HT-29 (cell line): ENCODE measurements at places on chromosomes 3 and 15. TPM values are rescaled to one million over a fixed set of nuclear protein-coding genes. Genes with fewer than 3 reads are reported as not detected.

DNA sequence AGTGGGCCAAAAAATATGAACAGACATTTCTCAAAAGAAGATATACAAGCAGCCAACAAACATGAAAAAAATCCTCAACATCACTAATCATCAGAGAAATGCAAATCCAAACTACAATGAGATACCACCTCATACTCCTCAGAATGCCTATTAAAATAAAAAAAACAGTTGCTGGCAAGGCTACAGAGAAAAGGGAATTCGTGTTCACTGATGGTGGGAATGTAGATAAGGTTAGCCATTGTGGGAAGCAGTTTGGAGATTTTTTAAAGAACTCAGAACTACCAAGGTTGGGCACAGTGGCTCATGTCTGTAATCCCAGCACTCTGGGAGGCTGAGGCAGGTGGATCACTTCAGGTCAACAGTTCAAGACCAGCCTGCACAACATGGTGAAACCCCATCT, 27.8 kb upstream of the C15orf40 start:
- DNase-seq, result no peak

DNA sequence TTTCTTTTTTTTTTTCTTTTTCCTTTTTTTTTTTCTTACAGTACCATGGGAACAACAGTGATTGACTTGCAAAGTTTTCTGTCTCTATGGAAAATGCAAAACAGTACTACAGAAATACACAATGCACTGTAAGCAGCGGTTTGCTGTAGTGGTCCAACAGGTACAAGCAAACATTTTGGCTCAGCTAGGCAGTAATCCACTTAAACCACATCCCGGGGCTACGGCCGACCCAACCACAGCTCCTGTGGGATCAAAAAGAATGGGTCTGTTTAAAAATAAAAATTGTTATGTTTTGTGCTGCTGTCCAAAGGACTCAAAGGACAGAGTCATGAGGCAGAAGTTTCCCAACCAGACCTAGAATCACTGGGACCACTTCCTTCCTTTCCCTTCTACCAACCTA, 667.1 kb upstream of the ADAMTS9 start:
- DNase-seq, result no peak

- DNase-seq, result no peak
Observed at GRCh38 chr3:114128231-114128630, 50.6 kb downstream of the DRD3 start.

DNA sequence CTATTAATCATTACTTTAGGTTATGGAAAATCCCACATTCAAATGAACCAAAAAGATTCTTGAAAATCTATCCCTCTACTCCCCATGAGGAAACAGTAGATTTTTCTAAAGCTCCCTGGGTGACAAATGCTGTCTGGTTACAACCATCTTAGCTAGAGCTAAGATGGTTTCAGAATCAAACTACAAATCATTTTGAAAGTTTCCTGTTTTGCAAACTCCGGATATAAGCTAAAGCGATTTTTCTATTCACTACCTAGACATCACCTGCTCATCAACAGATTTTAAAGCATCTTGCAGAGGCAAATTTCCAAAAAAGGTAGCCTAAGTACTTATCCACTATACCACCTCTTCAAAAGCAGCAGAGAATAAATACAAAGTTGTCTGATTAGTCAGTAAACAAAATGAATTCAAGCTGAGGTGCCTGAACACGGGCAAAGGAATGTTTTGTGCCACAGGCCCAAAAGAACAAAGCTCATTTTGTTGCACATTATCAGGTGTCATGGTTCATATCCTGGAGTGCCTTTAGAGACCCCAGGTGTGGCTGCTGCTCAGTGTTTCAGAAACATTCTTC, 204.9 kb downstream of the TNIK start:
- DNase-seq, result no peak

CCNB2 gene
- total RNA-seq, result 84.6 and 89.0 TPM in 2 replicates
